Forelimb muscle (tissue), 1 donor: ENCODE measurements at places on chromosomes 16 and 17.

DNA sequence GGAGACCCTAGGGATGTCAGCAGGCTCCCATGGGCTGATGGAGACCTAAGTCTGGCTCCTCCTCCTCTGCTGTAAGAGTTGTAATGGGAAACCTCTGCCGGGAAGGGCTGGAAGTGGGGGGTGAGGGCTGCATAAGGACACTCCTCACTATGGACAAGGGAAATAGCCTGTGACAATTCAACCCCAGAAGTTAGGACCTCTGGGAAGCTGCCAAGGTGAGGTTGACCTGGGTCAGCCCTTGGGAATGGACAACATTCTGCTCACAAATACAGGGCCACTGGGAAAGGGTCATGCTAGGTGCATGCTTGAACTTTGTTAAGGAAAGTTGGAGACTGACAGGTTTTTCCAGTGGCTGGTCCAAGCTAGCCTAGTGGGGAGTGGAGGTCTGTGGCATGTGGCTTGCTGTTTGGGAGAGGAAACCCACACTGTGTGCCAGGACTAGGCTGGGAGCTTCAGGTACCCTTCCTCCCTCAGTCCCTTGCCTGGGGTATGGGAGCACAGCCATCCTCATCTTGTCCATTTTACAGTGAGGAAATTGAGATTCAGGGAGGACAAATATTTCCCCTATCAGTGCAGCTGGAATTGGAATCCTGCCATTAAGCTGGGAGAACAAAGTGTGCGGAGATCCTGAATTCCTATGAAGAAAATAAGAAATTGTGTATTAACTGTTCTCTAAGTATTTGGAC is 190.4 kb downstream of the SALL1 start:
- no peak for DNase-seq

DNA sequence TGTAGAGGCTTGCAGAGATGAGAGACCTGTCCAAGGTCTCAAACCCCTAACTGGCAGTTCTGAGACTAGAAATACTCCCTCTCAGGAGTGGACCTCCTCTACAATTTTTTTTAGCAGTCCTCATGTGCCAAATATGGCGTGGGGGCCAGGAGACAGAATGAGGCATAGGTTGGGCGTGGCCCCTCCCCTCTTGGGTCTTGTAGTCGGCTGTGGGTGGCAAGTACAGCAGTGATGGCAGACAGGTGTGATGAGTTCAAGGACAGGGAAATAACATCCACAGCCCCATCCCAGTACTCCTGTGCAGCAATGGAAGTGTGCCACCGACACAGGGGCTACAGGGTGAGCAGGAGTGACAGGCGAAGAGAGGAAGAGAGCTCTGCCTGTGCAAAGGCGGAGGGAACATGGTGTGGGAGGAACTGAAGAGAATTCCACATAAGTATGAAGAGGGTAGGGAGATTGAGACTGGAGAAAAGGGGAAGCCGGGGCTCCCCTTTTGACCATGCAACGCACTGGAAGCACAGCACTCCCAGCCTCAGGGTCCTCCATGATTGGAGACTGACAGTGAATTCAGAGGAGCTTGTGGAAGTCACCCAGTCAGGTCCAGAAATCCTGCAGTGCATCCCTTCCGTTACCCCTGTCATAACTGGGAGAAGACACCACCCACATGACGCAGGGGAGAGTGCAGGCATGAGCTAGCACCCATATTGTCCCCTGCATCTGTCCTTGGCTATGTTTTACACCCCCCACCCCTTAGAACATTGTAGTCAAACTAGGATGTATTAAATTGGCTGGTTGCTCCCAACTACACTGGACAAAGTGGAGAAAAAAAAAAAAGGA is 14.8 kb upstream of the CETP start:
- no peak for DNase-seq

DNA sequence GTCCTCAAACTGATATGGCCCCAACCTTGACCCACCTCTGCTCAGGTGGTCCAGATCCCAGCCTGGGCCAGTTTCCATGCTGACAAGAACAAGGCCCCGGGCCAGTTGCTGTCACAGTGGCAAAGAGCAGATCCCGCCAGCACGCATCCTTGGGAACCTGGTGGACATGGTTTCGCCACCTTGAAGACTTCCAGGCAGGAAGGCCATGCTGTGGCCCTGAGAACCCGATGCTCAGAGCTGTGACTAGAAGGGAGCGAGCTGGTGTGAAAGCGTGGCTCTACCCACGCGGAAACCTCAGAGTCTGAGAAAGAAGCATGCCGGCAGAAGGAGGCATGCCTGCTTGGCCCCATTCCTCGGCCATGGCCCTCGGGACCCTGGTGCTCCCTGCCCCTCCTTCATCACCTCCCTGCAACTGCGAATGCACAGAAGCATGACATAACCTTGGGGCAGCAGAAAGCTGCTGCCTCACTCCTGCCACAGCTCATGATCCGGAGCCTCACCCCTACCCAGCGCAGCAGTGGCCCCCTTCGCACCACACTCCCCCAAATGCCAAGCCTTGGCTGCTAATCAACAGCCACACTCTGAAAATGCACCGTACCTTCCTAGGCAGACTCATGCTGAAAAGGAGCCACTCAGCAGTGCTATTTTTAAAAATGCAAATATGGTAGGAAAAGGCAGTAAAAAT is 33.2 kb downstream of the UBE2O start:
- no peak for DNase-seq

GRCh38 chr16:76696876-76697275 is 419.7 kb downstream of the CNTNAP4 start:
- no peak for DNase-seq

- no peak for DNase-seq
These were observed 168.0 kb downstream of the AHSP start for GRCh38 chr16:31695667-31696066.

- DNase-seq, result no peak
These were observed 149.2 kb upstream of the TBX2 start for GRCh38 chr17:61250335-61250890.

DNA sequence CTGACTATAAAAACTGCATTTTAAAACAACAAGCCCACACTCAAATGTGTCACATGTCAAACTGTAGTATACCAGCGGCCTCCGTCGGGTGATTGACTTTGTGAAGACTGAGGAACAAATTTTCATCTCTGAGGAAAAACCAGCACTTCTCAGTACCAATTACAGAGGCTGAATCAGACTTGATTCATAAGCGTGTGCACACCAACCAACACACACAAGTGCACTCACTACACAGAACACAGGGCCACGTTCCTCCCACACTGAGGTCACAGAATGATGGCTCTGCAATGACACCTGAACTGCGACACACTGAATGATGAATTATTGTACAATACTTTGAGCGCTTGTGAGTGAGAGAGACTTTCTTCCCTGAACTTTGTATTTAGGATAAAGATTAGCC is 29.6 kb downstream of the XPO6 start:
- no peak for DNase-seq

- no peak for DNase-seq
These were observed 62.9 kb downstream of the SPECC1 start for GRCh38 chr17:20071824-20072691.

- DNase-seq, result no peak
These were observed 12.3 kb upstream of the SLC7A5 start for GRCh38 chr16:87881324-87882200.

DNA sequence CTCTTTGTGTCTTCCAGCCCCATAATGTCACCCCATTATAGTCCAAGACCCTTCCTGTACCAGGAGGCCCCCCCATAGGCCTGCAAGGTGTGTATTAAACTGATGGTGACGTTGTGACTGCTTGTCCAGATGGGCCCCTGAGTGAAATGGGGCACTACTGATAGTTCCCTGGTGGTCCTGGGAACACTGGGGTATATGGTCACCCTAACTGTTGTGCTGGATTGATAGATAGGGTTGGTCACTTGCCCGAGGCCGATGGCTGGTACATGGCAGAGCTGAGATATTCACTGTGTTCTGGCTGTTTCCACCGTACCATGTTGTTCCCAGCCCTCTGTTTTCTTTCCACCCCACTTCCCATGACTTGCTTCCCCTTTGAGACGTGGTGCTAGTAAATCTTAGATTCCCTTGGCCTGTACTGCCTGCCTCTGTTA is 4.3 kb downstream of the CNP start:
- DNase-seq, result no peak

DNA sequence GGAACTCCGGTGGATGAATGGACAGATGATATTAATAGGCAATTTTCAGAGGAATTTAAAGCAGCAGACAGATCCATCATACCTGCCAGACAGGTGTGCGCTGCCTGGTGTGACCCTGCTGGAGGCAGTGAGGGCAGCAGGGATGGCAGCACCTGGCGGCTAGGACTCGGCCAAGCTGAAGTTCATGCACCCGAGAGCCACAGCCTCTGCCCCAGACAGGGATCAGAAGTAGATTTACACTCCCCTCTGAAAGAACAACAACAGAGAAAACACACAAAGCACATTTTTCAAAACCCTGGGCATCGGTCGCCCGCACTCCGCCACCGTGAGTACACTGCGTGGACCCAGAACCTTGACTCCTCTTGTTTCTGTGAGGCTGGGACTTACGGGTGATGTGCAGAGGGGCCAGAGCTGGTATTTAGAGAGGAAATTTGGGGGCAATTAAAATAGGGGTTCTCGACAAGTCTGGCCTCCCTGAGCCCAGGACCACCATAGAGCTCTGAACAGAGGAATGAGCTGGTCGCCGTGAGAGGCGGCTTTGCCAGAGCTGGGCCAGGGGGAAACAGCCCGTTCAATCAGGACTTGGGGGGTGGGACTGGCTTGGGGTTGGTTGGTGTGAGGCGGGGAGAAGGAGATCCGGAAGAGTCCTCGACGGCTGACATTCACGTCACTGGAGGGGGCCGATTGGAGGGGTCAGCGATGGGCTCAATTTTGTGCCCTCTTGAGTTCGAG is 101.0 kb downstream of the METRNL start:
- no peak for DNase-seq

- DNase-seq, result no peak
These were observed 41.2 kb downstream of the FANCA start for GRCh38 chr16:89775223-89775622.

DNA sequence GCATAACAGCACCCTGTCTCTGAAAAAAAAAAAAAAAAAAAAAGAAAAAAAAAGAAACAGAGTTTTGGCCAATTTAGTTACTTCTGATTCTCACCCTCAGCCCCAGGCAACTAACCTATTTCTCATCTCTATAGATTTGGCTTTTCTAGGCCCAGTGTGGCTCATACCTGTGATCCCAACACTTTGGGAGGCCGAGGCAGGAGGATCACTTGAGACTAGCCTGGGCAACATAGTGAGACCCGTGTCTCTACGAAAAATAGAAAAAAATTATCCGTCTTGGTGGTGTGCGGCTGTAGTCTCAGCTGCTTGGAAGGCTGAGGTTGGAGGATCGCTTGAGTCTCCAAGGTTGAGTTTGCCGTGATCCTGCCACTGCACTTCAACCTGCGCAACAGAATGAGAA is 8.7 kb downstream of the RPS6KB1 start:
- DNase-seq, result no peak

DNA sequence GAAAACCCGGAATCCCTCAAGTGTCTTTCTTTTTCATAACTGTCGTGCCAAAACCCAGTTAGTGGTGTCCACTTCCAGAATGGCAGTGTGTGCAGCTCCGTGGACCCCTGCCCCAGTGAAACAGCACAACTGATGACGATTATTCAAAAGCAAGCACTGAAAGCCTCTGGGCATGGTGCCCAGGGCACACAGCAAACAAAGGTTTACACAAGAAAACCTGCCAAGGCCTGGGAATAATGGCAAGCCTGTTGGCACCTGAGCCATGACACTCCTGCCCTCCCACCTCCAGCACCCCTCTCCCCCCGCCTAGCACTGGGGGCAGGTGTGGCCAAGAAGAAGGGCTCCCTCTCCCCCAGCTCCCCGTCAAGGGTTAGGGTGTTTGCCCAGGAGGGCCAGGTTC is 2.8 kb downstream of the PKMYT1 start:
- no peak for DNase-seq

- DNase-seq, result no peak
These were observed 28.1 kb downstream of the HSBP1 start for GRCh38 chr16:83835586-83836566.

- DNase-seq, result no peak
These were observed 11.9 kb upstream of the CCDC182 start for GRCh38 chr17:57756951-57757350.

- DNase-seq, result no peak
These were observed 11.2 kb upstream of the ANKRD40CL start for GRCh38 chr17:50778471-50778870.

DNA sequence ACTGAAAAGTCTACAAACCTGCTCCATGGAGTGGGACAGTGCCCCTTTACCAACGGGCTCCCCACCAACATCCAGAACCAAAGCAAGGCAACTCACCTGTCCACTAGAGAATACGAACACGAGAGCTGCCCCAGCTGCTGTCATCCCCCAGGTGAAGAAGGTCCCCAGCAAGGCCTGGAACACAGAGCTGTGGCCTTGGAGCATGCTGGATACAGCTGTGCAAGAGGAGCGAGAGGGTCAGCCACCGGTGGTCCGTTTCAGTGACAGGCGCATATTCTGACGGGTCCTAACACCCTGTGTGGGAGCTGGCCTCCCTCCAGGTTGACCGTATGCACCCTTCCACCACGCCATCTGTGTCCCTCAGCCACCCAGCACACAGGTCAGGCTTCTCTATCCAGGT is 3.9 kb downstream of the SLC39A11 start:
- DNase-seq, result no peak

DNA sequence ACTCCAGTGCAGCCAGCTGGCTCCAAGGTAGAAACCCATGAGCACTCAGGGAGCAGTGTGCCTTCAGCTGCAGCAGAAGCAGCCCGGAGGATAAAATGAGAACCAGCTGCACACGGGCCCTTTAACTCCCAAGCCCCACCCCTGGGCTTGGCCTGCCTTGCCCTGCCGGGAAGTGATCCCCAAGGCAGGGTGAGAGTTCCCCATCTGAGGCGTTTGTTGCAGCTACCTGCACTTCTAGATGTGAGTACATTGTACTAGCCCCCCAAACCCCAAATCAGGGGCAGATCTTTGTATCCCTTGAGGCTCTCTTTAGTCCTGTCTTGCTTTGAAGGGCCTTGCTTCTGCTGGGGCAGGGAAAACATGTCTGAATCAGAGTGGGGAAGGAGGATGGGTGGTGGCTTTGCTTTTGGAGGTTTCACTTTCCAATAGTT is at the start of gene MVP:
Gene MVP, plus strand, starts transcription at position 192 of the 431 bp plus-strand sequence. CDS start 10,088 bp downstream, outside the sequence.
- no peak for DNase-seq

- no peak for DNase-seq
These were observed 5.5 kb downstream of the OR1F1 start for GRCh38 chr16:3193221-3194212.

DNA sequence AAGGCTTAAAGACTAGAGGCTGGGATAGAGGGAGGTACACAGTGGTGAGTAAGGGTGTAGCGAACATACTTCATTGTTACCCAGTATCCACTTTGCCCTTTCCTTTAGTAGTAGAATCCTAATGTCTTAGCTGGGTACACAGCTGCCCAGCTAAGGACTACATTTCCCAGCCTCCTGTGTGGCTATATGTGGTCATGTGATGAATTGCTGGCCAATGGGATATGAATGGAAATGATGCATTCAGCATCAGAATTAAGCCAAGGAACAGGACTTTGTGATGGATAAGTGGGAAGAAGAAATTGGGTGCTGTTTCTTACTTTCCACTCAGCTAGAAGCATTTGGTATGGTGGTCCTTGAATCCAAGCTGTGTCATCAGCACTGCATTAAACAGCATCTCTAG is 55.9 kb downstream of the FOXL1 start:
- DNase-seq, result no peak

GRCh38 chr17:6420173-6420641 is 14.7 kb downstream of the AIPL1 start:
- no peak for DNase-seq
